Kidney capillary endothelial cell (primary cell): ENCODE measurements at places on chromosomes 12 and 14.

DNA sequence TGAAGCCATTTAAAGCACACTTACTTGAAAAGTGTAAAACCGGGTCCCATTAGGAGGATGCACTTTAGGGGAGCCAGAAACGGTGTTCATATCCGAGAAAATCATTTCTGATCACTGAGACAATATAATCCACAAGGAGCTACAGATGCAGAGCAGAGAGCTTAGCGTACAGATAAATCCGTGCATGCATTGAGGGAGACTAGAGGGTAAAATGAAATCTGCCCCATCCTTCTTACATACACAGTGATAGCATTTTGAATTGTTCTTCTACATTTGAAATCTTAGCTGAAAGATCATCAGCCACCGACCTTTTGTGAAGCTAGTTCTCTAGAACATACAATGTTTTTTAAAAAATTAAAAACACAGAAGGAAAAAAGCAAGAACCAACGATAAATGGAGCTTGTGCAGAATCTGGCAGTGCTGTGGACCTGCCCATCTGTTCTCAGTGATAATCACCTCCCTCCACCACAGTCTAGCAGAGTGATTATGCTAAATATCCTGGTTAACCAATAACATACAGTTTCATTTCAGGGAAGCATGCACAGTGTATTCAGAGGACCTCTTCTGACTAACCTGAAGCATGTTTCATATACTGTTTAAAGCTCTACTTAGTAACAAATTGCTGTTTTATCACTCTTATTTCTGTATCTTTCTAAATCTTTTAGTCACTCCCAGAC is 161.1 kb downstream of the PPFIA2 start:
- no peak for DNase-seq

GRCh38 chr12:19130224-19131024 is 891 bp downstream of the PLEKHA5 start:
- no peak for DNase-seq

GRCh38 chr12:87142342-87142741 is 886.2 kb upstream of the MGAT4C start:
- DNase-seq, result no peak

- no peak for DNase-seq
Observed at GRCh38 chr12:156945-157344, 57.0 kb downstream of the SLC6A12 start.

DNA sequence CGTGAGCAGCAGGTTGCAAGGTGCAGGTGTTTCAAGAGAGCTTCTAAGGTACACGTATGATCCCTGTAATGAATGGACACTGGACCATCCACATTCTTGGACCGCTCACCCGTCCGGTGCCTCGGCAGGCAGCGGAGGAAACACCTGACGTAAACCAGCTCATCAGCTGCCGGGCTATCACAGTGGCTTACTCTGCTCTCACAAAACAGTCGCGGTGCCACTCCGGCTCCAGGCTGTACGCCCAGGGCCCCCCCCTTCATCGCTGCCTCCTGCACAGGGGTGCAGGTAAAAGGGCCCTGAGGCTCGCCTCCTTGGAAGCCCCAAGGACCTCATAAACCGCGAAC is 436 bp downstream of the VPS33A start:
- peak; percentile 22 for DNase-seq

GRCh38 chr12:52415870-52416750 is 10.0 kb upstream of the KRT82 start:
- DNase-seq, result no peak

DNA sequence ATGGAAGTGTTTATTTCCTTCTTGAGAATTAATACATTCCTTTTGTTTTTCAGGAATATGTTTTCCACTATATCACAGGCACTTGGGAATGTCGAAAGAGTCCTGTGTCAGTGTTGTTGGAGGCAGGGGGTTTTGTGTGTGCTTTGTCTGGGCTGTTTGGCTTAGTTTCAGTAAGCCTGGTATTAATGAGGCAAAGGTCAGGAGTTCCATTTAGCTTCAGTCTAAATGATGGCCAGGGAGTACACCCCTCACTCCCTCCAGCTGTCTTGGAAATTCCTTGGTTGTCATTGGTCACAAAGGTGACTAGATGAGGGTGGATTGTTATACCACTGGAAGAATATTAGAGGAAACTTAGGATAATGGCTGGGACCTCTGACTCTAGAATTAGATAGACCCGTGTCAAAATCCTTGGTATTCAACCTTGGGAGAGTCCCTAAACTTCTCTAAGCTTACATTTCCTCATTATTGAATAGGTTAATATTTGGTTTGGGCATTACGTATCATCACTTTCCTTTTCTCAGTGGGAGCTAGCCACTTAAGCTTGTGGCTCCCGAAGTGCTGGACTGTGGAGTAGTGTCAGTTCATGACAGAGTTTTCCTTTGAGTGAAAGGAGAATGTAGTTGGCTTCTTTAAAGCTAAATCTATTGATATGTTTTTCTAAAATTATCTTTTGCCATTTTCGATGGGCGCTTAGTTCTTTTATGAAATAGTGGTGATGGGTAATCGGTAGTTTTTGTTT is 5.2 kb downstream of the FRS2 start:
- DNase-seq, result no peak

- no peak for DNase-seq
Observed at GRCh38 chr12:45209784-45210183, 6.1 kb upstream of the ANO6 start.

- no peak for DNase-seq
Observed at GRCh38 chr14:75837151-75837787, 144.5 kb downstream of the TGFB3 start.

- no peak for DNase-seq
Observed at GRCh38 chr14:93980456-93981201, 4.3 kb upstream of the ASB2 start.

DNA sequence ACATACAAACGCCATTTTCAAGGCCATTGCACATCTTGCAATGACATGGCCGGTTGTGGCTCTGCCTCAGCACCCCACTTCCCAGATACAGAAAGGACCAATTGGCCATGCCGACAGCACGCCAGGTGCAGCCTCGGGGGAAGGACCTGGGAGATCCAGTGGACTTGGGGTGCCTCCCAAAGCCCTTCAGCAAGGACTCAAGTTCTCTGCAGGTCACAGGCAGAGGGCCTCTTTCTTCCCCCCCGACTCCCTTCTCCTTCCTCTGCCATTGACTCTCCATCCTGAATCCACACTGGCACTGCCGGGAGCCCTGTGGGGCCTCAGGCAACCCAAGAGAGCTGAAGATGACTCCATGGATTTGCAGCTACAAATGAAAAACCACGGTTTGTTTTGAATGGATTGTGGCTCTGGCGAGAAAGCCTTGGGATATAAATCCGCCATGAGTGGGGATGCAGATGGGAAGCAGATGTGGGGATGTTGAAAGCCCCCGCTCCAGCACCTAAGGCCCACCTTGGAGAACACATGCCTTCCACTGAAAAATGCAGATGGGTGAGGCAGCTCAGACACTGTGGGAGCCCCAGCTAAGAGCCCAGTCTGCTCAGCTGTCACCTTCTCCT is 35.1 kb upstream of the LTBP2 start:
- DNase-seq, result no peak

DNA sequence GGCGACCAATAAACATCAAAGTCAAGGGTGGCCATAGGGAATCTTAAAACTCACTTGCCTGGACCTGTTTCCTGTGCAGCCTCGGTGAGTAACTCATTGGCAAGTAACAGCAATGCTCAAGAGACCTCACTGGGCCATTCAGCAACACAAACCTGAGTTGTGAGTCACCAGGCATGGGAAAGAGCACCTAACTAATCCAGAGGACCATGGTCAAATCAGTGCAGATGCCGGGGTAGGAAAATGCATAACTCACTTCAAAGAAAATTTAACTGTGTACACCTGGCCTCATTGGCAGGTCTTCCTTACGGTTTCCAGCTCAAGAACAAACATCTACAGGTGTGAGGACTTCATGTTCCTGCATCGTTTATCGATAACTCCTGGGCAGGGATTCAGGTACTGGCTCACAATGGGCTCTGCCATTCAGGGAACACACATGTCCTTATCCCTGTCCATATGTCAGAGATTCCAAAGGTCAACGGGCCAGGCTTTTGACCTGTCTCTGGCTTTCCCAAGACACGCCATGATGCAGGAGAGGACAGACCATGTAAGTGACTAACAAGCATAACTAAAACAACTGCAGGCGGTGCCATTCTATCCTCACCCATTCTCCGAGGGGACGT is 211.8 kb downstream of the ANO2 start:
- no peak for DNase-seq

GRCh38 chr14:99564926-99565259 is 39.1 kb downstream of the CCDC85C start:
- DNase-seq, result no peak
